Fibroblast of lung (primary cell): ENCODE measurements at places on chromosomes 7 and 10. TPM values are rescaled to one million over a fixed set of nuclear protein-coding genes. Genes with fewer than 3 reads are reported as not detected.
A peak's percentile ranks its signal among the peaks of the same experiment; 100 is the strongest.

DYNC1I1 gene
- under 0.01 and 0.17 TPM in 2 replicates for total RNA-seq

DNA sequence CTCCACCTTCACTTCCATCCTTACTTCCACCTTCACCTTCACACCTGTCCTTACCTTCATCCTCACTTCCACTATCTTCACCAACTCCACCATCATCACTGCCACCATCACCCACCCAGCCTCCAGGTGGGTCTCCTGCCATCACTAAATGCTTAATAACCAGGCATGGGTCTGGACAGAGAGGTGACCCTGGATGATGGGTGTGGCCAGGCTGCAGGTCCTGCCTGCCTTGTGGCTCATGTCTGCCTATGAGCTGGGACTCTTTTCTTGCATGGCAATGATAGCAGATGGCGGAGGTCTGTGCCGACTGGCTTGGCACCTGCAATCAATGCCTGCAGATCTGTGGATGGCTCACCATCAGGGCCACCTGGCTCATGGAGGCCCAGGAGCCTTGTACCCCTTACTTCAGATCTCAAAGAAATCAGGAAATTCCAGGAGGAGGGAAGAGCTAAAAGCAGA is 60.1 kb upstream of the ELN start:
- no peaks in the 10 kb centered on the region for H3K36me3 ChIP-seq
- no peaks in the 10 kb centered on the region for H3K4me1 ChIP-seq
- H3K4me3 ChIP-seq: no peak overlapping the region
- no peak overlapping the region for H3K27ac ChIP-seq

PON1 gene
- not detected in 2 replicates for total RNA-seq

DNAH11 gene
- total RNA-seq: under 0.01 and 0.33 TPM in 2 replicates

- no peaks in the 10 kb centered on the region for H3K4me1 ChIP-seq
- no peaks in the 10 kb centered on the region for H3K36me3 ChIP-seq
- H3K27me3 ChIP-seq: no peaks in the 10 kb centered on the region
- peak; percentile 4 for DNase-seq
Measured at GRCh38 chr7:88789480-88790064, 6.0 kb downstream of the TEX47 start.

PCGF5 gene
- total RNA-seq: 28.5 and 31.5 TPM in 2 replicates

GRCh38 chr10:46240684-46241565 is 45.9 kb upstream of the ANTXRL start:
- no peaks in the 10 kb centered on the region for H3K27me3 ChIP-seq
- no peak for DNase-seq
- H3K4me1 ChIP-seq: no peaks in the 10 kb centered on the region

GRCh38 chr7:81926-82756 is 110.2 kb upstream of the FAM20C start:
- no peaks in the 10 kb centered on the region for H3K4me1 ChIP-seq
- no peak for DNase-seq
- no peak overlapping the region for H3K4me3 ChIP-seq
- H3K36me3 ChIP-seq: no peaks in the 10 kb centered on the region
- H3K27me3 ChIP-seq: no peaks in the 10 kb centered on the region

- no peak overlapping the region for H3K27ac ChIP-seq
- H3K36me3 ChIP-seq: no peaks in the 10 kb centered on the region
- H3K4me1 ChIP-seq: no peaks in the 10 kb centered on the region
- H3K4me3 ChIP-seq: no peak overlapping the region
- no peak for DNase-seq
Measured at GRCh38 chr10:66180021-66180420, 745.8 kb upstream of the LRRTM3 start.

- H3K4me3 ChIP-seq: no peak overlapping the region
- H3K27me3 ChIP-seq: no peaks in the 10 kb centered on the region
- H3K27ac ChIP-seq: no peak overlapping the region
- H3K36me3 ChIP-seq: no peaks in the 10 kb centered on the region
Measured at GRCh38 chr7:121126801-121127534, 138.5 kb downstream of the CPED1 start.

DNA sequence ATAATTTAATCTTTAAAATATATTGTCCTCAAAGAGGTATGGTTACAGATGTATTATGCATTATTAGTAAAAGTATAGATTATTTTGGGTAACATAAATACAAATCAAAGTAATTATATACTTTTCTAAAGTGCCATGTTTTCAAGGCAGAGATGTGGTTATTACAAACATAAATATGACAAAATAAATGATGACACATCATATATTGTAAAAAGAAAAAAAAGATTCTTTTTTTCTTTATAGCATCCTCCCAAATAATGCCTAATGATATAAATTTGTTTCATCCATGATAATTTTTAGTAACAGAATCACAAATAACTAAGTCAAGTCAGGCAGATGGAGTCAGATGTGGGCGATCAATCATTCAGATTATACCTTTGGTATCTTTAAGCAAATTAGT is 29.3 kb downstream of the SEMA3C start:
- DNase-seq: no peak
- H3K27ac ChIP-seq: no peak overlapping the region
- peaks cover 15% of the 10 kb centered on the region for H3K4me1 ChIP-seq
- no peaks in the 10 kb centered on the region for H3K27me3 ChIP-seq
- H3K4me3 ChIP-seq: no peak overlapping the region

DNA sequence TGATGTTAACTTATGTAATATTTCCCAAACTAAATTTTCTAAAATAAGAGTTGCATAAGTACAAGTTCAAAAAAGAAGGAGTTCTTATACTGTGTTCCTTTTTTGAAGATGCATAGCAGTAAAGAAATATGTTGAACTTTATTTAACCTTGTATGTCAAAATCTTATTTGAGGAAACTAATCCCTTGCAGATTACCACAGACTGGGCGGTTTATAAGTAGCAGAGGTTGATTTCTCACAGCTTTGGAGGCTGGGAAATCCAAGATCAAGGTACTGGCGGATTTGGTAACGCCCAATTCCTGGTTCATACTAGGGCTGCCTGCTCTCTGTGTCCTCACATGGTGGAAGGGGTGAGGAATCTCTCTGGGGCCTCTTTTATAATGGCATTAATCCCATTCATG is 68.5 kb downstream of the GNAT3 start:
- H3K36me3 ChIP-seq: no peaks in the 10 kb centered on the region
- H3K4me3 ChIP-seq: no peak overlapping the region
- peak; percentile 20 for DNase-seq
- H3K27me3 ChIP-seq: no peaks in the 10 kb centered on the region
- H3K4me1 ChIP-seq: peaks cover 4% of the 10 kb centered on the region
